ENCODE measurements at places on chromosomes 16 and 17.
A peak's percentile ranks its signal among the peaks of the same experiment; 100 is the strongest.

DNA sequence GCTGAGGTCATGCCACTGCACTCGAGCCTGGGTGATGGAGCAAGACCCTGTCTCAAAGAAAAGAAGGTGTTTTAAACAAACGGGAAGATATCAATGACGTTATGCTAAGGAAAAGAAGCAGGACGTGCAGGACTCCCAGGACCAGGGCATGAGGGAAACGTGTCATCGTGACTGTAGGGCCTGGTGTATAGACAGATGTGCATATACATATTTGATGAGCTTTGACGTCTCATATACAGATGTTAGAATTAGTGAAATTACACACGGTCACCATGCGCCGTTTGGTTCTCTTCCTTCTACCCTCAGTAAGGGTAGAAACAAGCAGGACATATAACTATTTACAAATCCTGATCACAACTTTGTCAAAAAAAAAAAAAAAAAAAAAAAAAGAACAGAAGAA is 17.6 kb upstream of the PVALEF start:
- no peak for DNase-seq

GRCh38 chr16:57603115-57604024 is 25.1 kb upstream of the ADGRG1 start:
- DNase-seq = no peak

GRCh38 chr17:77662833-77663232 is 295.7 kb upstream of the TNRC6C start:
- DNase-seq = no peak

GRCh38 chr17:28029044-28029443 is 13.4 kb upstream of the NLK start:
- DNase-seq = no peak

DNA sequence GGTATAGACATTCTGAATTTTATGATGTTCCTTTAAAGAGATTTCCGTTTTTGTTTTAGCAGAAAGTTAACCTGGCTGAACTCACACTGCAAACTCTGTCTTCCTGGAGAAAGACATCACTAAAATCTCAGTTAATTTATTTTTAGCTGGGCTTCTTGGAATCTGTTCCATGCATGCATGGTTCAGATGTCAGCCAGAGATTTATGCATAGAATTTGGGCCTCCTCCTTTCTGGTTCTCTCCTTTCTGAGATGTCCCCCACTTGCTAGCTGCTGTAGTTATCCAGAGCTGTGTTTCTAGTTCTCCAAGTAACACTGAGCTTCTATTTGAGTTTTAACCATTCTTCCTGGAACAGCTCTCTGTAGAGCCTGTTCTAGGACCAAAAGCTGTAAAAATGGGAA is 77.3 kb upstream of the TANC2 start:
- no peak for DNase-seq

DNA sequence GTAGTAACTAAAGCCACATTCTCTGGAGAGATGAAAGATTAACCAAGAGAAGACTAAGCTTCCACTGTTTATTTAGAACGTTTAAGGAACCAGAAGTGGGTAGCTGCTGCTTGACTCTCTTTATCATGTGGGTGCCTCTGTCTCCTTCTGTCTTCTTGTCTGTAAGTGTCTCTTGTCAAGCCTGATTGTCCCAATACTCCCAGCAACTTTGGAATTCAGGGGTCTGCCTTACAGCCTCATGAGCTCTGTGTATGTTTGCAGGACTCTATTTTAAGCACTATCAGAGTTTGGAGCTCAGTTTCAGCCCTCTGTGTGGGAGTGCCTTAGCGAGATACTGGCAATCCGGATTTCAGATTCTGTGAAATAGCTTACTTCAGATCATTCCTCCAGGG is 29.3 kb upstream of the SPACA3 start:
- DNase-seq = no peak

GRCh38 chr16:69108064-69108904 is 2.8 kb downstream of the HAS3 start:
- no peak for DNase-seq

GRCh38 chr16:56653218-56653617 is 1.5 kb downstream of the MT1B start:
- DNase-seq = no peak

- no peak for DNase-seq
Measured at GRCh38 chr16:26204138-26204537, 512.4 kb downstream of the HS3ST4 start.

DNA sequence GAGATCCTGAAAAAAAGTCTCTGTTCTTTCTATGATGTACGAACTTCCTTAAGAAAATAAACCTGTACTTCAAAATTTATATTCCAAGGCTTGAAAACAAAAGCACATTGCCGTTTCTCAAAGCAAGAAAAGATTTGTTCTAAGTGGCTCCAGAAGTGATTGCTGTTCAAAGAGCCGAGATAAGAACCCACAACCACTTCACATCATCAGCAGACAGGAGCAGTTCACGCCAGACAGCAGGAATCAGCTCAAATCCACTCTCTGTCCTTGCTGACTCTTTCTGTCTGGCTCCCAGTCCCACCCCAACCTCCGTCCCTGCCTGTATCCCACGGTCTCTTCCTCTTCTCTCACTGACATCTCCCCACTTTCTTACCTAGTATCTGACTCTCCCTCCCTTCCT is 85.0 kb upstream of the MYOCD start:
- DNase-seq = no peak

- no peak for DNase-seq
Measured at GRCh38 chr16:85593494-85594221, 19.5 kb upstream of the GSE1 start.

DNA sequence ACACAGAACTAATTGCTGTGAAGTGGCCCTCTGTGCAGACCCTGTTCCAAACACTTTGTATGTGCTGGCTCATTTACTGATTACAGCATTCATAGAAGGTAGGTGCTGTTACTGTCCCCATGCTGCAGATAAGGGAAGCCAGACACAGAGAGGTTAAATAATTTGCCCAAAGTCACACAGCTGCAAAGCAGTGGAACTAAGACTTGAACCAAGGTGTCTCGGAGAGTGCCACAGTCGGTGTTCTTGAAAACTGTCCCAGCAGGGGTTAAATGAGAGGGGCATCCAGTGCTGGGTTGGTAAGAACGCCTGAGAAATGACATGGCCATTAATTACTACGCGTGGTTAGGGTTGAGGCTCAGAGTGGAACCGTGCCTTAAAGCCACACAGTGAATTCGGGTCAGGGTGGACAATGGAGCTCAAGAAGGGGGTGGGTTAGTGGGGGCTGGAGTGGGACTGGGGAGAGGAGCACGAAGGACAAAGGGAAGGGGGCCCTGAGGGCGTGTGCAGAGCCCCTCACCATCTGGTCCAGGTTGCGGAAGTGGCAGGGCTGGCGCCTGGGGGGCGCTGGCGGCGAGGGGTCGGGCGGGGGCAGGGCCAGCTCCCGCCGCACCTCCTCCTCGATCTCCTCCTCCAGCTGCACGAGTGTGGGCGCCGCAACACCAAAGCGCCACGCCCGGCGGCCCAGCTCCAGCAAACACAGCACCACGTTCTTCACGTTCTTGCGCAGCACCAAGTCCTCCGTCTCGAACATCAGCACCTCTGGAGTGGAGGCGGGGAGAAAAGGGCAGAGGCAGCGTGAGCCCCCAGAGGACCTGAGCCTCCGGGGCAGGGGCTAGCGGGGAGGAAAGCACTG is 3.3 kb downstream of the GAS2L2 start:
- no peak for DNase-seq

GRCh38 chr17:16432017-16432416 is 16.6 kb downstream of the TRPV2 start:
- no peak for DNase-seq

DNA sequence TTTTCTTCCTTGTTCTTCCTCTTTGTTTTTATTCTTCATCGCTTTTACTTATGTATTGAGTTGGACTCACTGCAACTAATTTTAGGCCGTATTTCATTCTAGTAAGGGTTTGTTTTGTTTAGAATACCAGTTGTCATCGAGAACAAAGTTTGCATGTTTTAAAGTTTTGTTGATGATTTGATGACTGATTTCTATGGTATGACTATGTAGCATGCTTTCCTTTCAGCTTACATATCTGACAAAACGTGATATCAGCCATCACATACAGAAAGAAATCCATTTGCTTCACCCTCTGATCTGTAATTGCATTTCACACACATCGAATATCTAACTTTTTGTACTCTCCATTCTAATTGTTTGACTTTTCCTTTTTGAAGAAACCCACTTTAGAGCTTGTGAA is 4.0 kb downstream of the PRKCA start:
- no peak for DNase-seq

GRCh38 chr17:57480438-57481196 is 224.3 kb downstream of the MSI2 start:
- DNase-seq = no peak

- DNase-seq = no peak
Measured at GRCh38 chr17:12107905-12108304, 87.2 kb downstream of the MAP2K4 start.

- no peak for DNase-seq
Measured at GRCh38 chr17:57288040-57288772, 31.9 kb downstream of the MSI2 start.

- peak; percentile 90 for DNase-seq
Measured at GRCh38 chr17:28750178-28751047, 6.6 kb downstream of the TRAF4 start.

DNA sequence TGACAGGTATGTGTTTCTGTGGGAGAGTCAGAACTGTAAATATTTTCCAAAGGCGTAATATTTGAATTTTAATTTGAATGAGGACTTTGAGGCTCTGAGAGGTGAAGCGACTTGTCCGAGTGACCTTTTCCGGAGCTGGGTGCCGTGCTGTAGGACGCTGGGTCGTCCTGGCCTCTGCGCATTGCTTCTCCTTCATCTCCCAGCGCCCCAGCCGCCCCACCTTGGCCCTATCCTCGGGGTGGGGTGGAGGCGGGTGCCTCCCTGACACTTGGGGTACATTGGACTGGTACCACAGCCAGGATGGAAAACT is 147.8 kb downstream of the SPECC1 start:
- DNase-seq = no peak

DNA sequence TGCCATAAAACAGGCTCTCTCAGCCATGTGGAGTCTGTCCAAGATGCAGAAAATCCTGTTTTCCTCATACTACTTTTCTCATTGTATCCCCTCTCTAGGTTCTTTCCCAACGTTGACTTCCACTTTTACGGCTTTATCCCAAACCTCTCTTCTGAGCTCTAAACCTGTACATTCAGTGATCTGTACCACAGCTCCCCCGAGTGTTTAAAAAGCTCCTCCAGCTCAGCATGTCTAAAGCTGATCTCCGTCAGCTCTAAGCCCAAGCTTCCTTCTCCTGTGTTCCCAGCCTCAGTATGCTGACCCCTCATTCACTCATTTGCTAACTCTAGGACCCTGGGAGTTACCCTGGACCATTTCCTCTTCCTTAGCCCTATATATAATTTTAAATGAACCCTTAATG is 144.6 kb downstream of the DNAH9 start:
- DNase-seq = no peak

DNA sequence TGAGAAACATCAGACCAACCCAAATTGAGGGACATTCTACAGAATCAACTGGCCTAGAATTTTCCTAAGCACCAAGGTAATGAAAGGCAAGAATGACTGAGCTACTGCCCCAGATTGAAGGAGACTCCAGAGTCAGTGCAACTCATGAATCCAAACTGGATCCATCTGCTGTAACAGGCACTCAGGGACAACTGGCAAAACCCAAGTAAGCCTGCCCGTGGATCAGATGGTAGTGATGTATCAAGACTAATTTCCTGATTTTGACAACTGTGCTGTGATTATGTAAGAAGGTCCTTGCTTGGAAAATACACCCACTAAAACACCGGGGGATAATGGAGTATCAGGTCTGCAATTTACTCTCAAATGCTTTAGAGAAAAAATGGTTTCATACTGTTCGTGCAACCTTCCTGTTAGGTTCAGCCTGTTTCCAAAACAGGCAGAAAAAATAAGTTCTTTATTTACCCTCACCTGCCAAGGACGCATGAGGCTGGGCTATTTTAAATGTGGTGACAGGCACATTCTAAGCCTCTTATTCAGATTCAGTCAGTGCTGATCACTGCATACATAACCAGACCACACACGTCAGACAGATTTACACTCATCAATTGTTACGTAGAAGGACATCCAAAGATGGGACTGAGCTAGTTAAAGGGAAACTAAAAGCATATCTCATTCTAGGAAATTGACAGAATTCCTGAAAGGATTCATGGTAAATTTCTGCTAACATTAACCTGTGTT is 7.0 kb downstream of the MBTPS1 start:
- no peak for DNase-seq

DNA sequence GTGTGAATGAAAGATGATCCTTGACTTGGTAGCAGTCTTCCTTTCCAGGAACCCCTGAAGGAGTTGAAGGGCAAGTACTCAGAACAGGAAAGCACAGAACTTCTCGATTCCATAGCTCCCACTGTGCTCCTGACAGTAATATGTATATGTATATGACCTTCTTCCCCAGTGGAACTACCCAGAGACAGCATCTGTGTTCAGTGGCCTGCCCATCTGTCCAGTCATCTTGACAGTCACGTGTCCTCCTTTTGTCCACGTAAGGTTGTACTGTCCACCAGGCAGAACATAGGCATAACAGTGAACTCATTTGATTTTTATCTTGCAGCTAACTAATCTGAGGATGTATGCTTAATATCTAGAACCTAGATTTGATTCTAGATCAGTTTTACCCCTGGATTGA is 37.8 kb upstream of the RASL10B start:
- no peak for DNase-seq

- peak; percentile 32 for DNase-seq
Measured at GRCh38 chr16:1706386-1707192, 594 bp downstream of the MAPK8IP3 start.

DNA sequence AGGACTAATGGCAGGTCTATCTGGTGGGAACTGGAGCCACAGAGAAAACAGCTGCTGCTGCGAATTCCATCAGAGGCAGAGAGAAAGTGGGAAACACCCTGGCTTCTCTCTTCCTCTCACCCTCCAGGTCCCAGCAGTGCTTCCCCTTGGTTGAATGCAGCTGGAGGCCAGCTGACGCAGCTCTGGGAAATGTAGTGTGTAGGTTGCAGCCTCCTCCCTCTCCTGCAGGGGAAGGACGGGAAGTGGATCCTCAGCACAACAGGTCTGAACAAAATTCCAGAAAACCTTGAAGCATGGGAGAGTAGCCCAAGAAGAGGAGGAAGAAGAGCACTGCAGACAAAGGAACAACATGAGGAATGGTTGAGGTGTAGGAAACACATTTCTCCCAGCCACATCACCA is 67.8 kb upstream of the MMP2 start:
- DNase-seq = no peak

DNA sequence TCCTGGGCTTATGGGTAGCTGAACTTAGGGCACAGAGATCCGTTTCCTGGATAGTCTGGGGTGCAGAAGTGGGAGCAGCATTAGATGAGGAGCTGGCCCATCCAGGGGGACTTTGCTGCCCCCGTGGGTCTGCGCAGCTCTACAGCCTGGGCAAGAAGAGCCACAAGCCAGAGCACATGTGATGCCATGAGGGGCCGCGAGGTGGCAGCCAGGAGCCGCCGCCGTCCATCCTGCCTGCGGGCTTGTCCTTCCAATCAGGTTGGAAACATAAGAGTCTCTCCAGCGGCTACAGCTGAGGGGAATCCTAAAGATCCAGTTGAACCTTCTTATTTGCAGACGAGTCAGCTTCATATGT is 21.9 kb downstream of the C1QTNF1 start:
- peak; percentile 49 for DNase-seq

GRCh38 chr17:5706577-5707210 is 122.4 kb upstream of the NLRP1 start:
- DNase-seq = peak; percentile 58

Data from CD4-positive, alpha-beta T cell treated with Interleukin-15 for 4 hours (primary cell).